ENCODE measurements at places on chromosomes 16 and 17.

- DNase-seq = peak; percentile 97
Measured at GRCh38 chr17:17514993-17515933, 19.1 kb upstream of the RASD1 start.

- no peak for DNase-seq
Measured at GRCh38 chr16:2675714-2676113, 6.6 kb upstream of the KCTD5 start.

DNA sequence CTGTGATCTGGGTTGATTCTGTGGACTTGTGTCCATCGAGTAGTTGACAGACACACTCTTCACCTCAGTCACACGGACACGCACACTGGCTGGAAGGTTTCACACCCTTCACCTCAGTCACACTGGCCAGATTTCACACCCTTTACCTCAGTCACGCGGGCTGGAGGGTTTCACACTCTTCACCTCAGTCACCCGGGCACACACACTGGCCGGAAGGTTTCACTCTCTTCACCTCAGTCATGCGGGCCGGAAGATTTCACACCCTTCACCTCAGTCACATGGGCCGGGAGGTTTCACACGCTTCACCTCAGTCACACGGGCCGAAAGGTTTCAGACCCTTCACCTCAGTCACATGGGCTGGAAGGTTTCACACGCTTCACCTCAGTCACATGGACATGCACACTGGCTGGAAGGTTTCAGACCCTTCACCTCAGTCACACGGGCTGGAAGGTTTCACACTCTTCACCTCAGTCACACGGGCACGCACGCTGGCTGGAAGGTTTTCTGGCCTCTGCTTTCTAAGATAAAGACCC is 96.2 kb downstream of the PGS1 start:
- DNase-seq = no peak

- DNase-seq = no peak
Measured at GRCh38 chr17:81187120-81187519, 21.1 kb upstream of the AATK start.

DNA sequence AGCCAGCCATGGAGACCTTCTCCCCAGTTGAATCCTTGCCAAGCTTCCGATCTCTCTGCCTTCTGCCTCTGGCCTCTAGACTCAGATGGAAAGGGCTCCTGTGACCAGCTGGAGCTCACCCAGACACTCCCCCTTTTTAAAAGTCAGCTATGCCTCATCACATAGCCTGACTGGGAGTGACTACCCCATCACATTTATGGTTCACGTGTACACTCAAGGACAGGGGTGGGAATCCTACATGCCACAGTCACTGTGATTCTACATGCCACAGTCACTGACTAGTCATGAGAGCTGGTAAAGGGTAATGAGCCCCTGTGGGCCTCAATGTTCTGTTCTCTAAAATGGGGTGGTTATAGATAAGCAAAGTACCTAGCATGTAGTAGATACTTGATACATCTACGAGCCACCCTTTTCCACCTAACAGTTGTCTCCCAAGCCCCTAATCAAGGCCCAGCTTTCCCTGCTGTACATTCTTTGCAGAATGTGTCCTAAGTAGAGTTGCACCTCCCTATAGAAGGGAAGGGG is 85.1 kb downstream of the RGS9 start:
- no peak for DNase-seq

GRCh38 chr17:73506470-73507435 is 137.5 kb downstream of the SDK2 start:
- DNase-seq = no peak

DNA sequence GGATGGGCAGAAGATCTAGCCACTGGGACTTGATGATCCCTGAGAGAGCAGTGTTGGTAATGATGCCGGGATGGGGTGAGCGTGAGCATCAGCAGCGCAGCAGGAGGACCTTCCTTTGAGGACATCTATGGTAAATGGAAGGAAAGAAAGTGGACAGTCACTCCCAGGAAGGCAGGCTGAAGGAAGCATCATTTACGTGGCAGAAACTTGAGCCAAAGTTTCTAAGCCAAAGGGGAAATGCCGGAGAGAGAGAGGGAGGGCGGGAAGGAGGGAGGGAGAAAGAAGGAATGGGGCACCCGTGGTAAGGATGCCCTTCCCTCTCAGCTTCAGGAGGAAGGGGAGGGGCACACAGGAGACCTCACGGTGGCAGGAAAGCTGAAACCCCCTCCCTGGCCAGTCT is 86.3 kb upstream of the CACNG5 start:
- DNase-seq = no peak

DNA sequence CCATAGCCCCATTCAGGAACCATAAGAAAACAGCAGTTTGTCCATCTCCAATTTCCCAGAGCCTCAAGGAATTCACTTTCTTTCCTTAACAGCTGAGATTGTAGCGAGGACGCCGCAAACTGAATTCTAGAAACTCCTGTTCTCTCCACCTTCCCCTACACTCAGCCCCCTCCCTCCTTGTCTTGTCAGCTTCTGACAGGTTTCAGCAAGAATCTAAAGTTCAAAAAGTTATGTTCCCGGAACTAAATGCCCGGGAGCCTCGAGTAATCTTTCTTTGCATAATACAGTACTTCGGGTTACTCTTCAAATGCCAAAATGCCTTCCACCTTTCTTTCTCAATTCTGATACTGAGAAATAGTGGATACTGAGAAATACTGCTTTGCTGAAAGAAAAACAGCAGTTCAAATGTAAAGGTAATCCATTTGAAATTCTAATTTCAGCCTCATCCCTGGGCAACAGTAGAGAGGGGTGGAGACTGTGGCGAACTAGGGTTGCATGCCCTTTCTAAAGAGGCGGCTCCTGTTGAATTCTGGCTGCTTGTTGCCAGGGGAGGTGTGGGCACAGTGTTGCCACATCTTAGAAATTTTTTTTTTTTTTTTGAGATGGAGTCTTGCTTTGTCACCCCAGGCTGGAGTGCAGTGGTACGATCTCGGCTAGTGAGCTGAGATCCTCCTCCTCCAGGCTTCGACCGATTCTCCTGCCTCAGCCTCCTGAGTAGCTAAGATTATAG is 63.5 kb upstream of the USP7 start:
- DNase-seq = no peak

- DNase-seq = peak; percentile 76
Measured at GRCh38 chr17:54948380-54948779, 20.1 kb downstream of the COX11 start.

DNA sequence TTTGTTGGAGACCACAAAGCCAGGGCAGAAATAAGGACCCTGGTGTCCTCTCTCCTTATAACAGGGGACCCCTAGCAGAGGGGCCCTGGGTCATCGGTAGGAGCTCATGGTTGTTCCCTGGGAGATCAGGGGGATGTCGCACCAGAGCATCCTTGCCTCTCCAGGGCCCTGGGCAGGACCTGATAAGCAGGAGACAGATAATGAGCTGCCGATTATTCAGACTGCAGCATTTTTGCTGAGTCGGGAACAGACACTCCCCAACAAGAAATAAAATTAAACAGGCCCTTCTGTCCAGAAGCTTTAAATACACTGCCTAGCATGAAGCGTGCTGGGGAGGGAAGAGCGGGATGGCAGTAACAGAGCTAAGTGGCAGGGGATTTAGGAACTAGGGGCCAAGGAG is 15.4 kb upstream of the GFAP start:
- no peak for DNase-seq

- DNase-seq = no peak
Measured at GRCh38 chr16:55526441-55526840, 17.6 kb downstream of the LPCAT2 start.

- DNase-seq = no peak
Measured at GRCh38 chr16:19923396-19923795, 38.7 kb upstream of the GPRC5B start.

GRCh38 chr16:16887193-16887592 is 508.3 kb downstream of the NPIPA7 start:
- DNase-seq = no peak

- peak; percentile 41 for DNase-seq
Measured at GRCh38 chr16:80299416-80299815, 241.4 kb upstream of the DYNLRB2 start.

DNA sequence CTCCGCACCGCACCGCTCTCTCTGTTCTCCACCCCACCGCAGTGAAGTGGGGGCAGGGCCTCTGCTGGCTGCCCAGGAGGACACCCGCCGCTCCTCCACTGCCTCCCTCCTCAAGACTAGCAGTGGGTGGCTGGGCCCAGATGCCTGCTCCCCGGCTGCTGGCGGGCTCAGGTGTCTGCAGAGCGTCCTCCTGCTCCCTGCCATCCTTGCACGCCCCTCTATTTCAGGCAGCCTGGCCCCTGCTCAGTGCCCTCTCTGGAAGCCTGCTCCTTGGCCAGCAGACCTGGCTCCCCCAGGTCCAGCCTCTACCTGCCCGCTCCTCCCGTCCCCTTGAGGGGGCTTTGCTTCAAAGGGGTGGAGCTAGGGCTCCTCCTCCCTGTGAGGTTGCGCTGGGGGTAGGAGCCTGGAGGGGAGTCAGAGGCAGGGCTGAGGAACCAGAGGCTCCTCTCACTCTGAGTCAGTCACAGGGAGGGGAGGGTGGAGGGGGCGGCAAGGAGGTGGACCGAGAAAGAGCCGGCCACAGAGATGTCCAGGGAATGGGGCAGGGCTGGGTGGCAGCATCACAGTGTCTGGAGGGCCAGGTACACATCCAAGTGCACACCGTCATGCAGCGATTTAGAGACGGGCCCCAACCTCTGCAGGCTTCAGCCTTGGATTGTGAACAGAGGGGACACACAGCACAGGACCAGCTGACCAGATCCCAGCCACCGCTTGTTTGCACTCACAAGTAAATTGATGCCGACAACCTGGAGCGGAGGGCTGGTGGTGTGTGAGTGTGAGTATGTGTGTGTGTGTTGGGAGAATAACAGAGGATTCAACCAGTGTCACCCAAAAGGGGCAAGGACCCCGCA is 9.8 kb upstream of the TMEM92 start:
- peak; percentile 38 for DNase-seq

DNA sequence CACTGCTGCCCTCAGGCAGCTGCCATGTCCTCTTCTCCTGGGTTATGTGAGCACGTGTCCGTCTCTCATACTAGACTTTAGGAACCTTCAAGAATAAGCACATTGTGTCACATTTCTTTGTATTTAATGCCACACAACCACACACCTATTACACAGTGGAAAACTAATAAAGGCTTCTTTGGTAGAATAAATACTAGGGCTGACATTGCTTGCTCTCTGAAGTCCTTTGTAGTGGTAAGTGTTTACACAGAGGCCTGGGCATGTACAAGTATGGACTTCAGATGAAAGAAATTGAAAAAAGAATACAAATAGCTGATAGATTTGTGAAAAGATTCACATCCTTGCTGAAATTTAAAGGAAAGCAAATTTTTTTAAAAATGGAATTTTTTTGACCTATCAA is 188.1 kb upstream of the CCL2 start:
- no peak for DNase-seq

DNA sequence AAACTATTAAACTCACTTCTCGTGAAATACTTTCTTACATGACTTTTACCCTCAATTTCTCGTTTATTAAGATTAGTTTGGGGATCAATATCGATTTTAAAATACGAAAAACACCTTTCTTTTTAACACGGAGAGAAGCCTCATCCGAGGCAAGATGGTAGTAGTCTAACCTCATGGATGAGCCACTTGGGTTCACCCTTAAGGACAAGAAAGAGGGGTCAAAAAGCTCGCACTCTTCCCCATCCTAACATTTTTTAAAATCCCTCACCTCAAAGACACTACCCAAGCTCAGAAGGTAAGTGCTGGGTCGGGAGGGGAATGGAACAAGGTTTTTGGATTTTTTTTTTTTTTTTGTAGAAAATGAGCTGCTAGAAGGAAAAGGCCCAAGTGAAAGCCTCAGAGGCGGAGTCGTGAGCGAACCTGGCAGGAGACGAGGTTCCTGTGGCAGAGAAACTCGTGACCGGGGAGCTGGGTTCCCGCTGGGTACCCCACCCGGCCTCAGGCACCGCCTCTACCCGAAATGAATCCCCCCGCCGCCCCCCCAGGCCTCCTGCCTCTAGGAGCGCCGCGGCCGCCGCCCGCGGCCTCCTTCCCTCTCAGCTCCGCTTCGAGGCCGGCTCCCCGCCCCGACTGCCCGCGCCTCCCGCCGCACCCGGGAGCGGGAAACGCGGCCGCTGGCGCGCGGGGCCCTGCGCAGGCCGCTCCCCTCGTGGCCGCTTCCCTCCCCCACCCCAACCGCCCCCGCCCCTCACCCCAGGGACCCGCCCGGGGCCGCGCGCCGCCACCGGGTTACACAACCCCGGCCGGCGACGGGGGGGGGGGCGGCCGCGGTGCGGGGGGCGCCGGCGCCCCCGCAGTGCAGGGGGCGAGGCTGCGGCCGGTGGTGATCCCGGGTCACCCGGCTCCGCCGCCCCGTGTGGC is 1.6 kb downstream of the NUFIP2 start:
- peak; percentile 36 for DNase-seq

GRCh38 chr17:57465610-57466009 is 209.3 kb downstream of the MSI2 start:
- DNase-seq = no peak

DNA sequence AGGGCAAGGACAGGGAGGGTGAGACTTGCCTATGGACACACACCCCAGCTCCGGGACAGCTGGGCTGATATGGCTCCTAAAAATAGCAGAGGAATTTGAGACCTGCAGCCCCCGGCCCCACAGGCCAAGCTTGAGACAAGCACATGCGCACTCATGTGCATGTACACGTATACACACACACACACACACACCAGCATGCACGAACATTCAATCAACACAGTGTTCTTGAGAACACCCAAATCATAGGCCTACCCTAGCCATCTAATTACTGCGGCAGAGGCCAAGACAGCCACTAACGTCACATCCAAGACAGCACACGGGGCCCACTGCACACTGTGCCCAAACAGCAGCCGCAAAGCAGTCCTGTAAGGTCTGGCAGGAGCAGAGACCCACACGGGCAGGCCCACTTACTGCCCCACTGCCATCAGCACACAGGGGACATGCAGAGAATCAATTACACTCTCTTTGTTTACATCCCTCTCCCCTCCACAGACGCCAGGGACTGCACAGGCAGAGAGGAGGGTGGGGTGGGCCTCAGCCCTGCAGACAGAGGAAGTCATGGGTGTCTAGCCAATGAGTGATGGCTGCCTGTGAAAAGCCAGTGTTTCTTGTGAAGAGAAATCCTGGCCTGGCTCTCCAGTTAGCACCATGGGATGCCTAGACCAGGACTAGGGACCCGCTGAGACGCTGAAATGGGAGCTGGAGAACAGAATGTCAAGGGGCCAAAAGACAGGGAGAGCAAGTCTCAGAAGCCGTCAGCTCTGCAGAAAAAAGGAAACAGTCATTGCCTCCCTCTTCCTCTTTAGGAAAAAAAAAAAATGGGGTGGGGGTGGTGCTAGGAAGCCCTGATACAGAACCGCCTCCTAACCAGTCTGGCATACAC is 39.3 kb downstream of the MYO18A start:
- no peak for DNase-seq

- DNase-seq = peak; percentile 88
Measured at GRCh38 chr17:81043725-81044427, 8.9 kb downstream of the BAIAP2 start.

DNA sequence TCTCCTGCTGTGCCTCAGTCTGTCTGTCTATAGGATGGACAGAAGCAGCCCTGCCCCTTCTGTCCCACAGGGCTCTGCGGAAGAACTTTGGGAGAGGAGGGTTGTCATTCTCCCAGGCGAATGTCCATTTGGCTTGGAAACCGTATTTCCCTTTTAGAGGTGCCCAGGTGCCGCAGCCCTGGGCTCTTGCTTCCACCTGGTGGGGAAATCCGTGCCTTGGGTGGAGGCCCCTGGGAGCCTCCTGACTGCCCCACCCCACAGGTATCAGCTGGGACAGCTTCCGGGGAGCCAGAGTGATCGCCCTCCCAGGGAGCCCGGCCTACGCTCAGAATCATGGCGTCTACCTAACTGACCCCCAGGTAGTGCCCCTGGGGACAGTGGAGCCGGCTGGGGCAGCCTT is 12.7 kb downstream of the FCSK start:
- no peak for DNase-seq

Data from amniotic epithelial cell (primary cell).